Kidney tubule cell (primary cell): ENCODE measurements at places on chromosomes 2 and 18.

- no peak for DNase-seq
Observed at GRCh38 chr18:55381277-55381676, 206.7 kb downstream of the TCF4 start.

- DNase-seq = peak; percentile 90
Observed at GRCh38 chr2:84906900-84907714, 1.7 kb downstream of the TMSB10 start.

DNA sequence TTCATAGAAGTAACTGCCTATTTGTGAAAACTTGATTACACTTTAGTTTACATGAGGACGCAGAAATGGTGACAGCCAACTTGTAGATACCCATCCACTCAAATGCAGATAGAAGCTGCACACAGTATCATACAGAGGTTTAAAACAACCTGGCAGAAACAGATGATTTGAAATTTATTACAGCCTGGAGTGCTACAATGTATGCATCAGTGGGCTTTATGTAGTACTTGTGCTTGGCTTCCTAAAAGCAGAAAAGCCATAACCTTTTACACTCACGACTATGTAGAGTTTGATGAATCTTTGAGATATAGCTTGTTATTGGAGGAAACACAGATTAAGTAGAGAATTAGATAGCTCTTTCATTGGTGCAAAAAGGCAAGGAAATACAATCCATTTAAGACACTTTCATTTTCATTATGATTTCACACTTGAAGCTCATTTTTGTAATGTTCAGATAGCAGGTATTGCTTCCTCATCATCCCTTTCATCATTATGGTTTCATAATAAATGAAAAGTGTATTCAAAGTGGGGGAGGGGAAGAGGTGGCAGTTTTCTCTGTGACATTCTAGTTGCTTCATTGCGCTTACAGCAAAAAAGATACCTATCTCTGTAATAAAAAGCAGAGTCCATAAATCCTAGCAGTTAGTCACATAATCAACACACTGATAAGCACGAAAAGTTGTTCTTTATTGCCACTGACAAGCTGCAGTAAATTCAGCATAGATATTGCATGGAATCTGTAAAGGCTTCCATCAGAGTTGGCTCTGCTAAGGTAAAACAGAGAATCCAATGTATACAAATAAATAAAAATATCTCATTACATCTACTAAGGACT is 789.8 kb upstream of the FSHR start:
- DNase-seq = no peak

- DNase-seq = peak; percentile 87
Observed at GRCh38 chr18:59783138-59783537, 85.9 kb upstream of the CCBE1 start.

GRCh38 chr2:131045286-131046027 is 47.8 kb downstream of the FAM168B start:
- DNase-seq = no peak

DNA sequence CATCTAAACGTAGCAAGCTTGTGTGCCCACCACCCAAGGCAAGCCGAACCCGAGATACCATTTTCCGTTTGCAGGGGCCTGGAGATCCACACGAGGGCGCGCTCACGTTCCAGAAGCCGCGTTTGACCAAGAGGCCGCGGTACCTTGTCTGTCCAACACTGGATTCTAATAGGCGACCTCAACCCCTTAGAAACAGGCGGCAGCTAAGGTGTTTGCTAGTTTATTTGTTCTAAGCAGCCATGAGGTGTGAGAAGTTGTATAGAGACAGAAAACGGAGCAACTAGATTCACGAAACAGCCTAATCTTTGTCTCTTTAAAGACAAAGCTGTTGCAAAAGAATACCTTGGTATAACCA is 4.2 kb downstream of the HOXD11 start:
- peak; percentile 81 for DNase-seq

DNA sequence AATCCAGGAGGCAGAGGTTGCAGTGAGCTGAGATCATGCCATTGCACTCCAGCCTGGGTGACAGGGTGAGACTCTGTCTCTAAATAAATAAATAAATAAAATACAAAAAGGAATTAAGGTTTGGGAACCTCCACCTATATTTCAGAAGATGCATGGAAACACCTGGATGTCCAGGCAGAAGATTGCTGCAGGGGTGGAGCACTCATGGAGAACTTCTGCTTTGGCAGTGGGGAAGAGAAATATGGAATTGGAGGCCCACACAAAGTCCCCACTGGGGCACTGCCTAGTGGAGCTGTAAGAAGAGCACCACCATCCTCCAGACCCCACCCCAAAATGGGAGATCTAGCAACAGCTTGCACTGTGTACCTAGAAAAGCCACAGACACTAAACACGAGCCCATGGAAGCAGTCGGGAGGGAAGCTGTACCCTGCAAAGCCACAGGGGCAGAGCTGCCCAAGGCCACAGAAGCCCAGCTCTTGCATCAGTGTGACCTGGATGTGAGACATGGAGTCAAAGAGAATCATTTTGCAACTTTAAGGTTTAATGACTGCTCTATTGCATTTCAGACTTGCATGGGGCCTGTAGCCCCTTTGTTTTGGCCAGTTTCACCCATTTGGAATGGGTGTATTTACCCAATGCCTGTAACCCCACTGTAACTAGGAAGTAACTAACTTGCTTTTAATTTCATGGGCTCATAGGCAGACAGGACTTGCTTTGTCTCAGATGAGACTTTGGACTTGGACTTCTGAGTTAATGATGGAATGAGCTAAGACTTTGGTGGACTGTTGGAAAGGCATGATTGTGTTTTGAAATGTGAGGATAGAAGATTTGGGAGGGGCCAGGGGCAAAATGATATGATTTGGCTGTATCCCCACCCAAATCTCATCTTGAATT is 265.3 kb downstream of the ZEB2 start:
- DNase-seq = no peak

DNA sequence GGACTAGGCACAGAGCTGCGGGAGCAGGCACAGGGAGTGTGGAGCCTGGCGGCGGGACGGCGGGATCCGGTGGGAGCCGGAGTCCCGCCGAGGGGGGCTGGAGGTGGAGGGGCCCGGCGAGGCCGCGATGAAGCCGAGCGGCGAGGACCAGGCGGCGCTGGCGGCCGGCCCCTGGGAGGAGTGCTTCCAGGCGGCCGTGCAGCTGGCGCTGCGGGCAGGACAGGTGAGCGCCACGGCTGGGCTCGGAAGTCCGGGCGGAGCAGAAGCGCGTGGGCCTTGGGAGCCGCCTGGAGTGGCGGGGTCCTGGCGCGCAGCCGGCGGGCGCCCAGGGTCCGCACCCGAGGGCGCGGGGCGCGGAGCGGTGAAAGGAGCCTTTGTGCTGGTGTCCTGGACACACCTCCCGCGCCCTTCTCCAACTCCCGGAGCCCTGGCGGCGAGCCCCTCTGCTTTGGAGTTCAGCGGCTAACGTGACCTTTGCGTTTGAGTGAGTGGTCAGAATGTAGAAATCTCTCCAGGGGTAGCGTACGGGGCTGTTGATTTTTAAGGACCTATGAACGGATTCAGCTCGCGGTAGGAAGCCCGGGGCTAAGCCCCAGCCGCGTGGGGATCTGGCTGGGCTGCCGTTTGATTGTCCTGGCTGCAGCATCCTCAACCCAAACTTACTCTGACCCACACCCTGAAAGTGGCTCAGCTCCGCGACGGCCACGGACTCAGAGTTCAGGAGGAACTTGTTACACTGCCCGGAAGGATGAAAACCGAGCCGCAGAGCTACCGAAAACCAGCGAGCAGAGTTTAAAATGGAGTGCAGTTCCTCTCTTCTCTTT is 448 bp downstream of the IMPA2 start:
- peak; percentile 58 for DNase-seq

- no peak for DNase-seq
Observed at GRCh38 chr2:96239745-96240264, 26.0 kb downstream of the TMEM127 start.

DNA sequence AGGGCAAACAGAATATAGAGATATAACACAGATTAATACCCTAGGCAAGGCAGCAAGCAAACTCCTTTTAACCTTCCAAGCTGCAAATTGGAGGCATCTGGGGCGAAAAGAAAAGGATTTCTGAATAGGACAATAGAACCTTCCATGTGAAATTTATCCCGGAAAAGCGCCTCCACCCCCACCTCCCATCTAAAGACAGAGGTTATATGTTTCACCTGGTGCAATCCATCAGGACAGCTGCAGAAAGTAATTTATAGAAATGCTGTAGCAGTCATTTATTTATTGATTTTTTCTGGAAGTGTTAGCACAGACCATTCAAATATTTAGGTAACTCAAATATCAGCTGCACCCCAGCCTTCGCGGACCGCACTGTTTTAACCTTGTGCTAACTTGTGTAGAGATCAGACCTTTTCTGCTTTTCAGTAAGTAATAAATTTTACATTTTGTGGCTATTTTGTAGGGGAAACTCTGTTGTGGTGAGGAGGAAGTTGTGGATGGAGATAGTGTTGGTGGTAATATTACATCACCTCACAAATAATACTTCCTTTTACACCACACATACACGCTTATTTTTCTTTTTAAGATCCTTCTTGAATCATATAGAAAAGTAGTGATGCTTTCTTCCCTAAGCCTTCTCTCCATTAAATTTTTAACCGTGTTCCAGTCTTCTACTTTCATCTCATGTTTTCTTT is 919.3 kb upstream of the CDH2 start:
- no peak for DNase-seq

- DNase-seq = peak; percentile 99
Observed at GRCh38 chr2:173048897-173049661, 26.6 kb upstream of the MAP3K20 start.

GRCh38 chr2:3504741-3505140 is 14.6 kb downstream of the ADI1 start:
- no peak for DNase-seq

GRCh38 chr2:28155627-28156026 is 237.0 kb upstream of the FOSL2 start:
- DNase-seq = peak; percentile 59

GRCh38 chr2:75221862-75222261 is 22.5 kb upstream of the TACR1 start:
- no peak for DNase-seq

- DNase-seq = no peak
Observed at GRCh38 chr2:101466426-101466825, 8.5 kb downstream of the RFX8 start.

DNA sequence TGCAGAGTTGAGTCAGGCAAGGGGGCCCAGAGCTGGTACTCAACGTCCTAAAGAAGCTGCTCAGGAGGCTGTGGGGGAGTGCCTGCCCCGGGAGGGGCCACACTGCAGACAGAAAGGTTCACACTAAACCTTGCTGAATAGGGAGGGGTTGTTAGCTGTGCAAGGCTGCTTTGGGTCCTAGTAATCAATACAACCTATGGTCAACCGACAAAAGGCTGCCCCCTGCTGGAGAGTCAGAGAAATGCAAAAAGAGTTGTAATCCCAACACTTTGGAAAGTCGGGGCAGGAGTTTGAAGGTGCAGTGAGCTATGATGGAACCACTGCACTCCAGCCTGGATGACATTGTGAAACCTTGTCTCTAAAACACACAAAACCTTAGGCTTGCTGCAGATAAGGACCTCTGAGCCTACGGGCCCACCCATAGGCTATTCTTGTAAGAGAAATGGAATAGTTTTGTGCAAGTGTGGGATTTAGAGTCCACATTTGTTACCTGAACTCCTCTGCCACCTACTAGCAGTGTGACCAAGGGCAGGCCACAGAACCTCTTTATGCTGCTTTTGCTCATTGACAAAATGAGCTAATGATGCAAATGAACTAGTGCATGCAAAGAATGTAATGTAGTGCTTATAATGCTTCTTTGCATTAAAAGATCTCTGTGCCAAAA is 81.5 kb downstream of the PRPF40A start:
- DNase-seq = peak; percentile 62

GRCh38 chr2:113791697-113792590 is 35.5 kb upstream of the SLC35F5 start:
- DNase-seq = peak; percentile 99

DNA sequence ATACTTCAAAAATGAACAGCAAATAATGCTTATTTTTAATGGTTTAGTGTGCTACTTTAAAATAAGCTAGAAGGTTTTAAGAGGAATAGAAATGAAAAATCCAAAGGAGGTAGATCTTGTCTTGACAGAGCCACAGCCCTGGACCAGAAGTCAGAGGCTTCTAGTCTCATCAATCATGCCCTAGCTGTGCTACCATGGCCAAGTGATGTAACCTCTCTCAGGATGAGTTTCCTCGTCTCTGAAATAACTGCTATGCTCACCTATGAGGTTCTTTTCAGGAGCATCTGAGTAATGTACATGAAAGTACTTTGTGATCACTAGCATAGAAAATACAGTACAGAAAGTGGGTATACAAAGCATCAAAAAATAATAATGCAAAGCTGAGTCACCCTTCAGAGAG is 248.4 kb downstream of the PID1 start:
- no peak for DNase-seq

DNA sequence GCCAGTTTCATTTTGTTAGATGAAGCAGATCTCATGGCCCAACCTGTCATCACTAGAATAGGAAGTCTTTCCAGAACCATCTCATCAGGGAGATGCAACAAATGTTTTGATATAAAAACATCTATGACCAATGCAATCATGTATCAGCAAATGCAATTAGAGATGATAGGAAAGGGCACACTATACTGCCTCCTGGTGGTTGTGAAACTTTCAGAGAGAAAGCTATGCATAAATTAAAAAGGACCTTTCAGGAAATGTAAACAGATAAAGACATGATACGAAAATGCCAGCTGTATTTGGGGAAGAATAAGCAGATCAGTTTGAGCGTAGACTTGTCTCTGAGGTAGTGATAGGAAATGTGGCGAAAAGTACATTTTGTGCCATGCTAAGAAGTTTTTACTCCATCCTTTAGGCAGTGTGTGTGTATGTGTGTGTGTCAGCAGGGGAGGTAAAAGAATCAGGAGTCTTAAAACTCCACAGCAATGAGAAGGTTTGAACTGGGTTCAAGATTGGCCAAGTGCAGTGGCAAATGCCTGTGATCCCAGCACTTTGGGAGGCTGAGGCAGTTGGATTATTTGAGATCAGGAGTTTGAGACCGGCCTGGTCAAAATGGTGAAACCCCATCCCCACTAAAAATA is 479.3 kb downstream of the CPS1 start:
- DNase-seq = peak; percentile 33

DNA sequence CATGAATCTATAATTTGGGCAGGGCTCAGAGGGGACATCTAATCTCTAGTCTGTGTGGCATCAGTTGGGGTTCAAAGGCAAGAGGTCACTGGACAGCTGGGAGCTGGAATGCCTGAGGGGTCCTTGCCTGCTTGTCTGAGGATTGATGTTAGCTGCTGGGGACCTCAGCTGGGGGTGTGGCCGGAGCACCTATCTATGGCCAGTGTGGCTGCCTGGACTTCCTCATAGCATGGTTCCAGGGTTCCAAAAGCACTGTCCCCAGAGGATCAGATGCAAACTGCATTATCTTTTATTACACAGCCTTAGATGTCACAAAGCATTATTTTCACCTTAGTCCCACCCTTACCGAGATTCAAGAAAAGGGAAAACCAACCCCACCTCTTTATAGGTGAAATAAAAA is 38.6 kb upstream of the YPEL5 start:
- no peak for DNase-seq

- DNase-seq = no peak
Observed at GRCh38 chr2:220460257-220460985, 833.0 kb downstream of the SLC4A3 start.

- DNase-seq = peak; percentile 55
Observed at GRCh38 chr2:197088694-197089093, 162.2 kb upstream of the PGAP1 start.

GRCh38 chr2:61707984-61708852 is 145.6 kb downstream of the FAM161A start:
- DNase-seq = peak; percentile 92

GRCh38 chr2:81545626-81546025 is 1241.1 kb upstream of the LRRTM1 start:
- no peak for DNase-seq
